ENCODE measurements at places on chromosomes 12 and 14.

DNA sequence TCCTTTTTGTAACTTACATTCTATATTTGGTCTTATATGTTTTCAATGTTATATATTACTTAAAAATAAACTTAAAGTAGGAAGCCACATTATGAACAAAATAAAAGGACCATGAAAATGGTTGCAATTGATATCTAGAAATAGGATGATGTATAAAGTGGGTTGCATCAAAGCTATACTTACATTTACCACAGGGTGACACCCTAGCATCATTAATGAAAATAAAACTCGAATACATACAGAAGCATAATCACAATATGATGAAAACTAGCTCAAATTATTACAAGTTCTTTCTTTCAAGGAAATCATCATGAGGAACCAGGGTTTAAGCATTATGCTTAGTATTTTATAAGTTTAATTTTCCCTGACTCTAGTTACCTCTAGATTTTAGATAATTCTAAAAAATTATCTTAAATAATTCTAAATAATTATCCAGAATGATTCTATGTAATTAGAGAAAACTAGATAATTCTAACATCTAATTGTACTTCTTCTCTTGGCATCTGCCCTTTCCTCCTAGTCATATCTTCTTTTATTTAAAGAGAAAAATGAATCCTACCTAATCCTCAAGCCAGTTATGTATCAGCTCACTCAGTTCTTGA is 31.2 kb downstream of the TAS2R7 start:
- no peak for DNase-seq

GRCh38 chr14:26526137-26526536 is 71.7 kb downstream of the NOVA1 start:
- DNase-seq: no peak

GRCh38 chr12:111822886-111823285 is 19.1 kb upstream of the MAPKAPK5 start:
- DNase-seq: no peak

DNA sequence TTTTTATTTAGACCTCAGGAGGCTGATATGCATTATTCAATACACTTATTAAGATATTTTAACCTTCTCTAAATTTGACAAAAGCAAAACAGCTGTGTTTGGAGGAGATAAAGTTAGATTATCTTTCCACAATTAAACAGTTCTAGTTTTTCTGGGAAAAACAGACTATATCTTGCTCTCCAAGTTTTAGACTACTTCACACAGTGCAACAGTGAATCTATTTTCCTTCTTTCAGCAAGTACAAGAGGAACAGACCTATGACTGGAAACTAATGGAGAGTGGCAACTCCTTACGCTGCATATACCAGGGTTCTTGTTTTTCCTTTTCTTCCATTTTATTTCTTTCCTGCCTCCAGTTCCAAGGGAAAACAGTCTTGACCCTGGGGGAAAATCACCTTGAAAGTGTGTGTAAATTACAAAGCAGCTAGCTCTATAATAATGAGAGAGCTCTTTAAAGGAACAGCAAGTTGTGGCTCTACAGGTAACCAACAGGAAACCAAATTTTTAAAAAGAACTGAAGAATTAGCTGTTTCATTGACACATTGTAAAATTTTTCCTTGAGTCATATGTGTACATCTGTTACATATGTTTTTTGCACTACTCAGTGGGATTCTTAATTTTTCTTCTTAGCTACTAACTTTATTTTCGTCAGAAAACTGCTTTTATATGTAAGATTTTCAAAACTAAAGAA is 27.4 kb downstream of the DNM1L start:
- no peak for DNase-seq

DNA sequence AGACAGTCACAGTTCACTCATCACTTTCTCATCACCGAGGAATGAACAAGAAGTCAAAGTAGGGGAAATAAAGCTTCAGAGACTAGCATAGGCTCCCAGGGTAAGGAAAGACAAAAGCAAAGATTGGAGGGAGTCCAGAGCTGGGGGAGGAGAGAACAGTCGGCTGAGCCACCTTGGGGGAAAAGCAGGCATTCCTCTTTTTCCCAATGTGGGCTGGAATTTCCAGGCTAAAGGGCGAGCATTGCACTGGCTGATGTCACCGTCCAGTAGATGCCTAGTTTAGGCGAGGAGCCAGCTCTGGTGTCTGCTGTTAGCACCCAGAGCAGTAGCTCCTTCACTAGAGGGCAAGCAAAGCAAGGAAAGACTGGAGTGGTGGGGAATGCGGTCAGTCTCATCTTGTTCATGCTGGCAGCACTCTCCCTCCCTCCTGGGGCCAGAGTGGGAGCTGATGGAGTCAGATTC is 8.5 kb upstream of the KRT75 start:
- DNase-seq: no peak

DNA sequence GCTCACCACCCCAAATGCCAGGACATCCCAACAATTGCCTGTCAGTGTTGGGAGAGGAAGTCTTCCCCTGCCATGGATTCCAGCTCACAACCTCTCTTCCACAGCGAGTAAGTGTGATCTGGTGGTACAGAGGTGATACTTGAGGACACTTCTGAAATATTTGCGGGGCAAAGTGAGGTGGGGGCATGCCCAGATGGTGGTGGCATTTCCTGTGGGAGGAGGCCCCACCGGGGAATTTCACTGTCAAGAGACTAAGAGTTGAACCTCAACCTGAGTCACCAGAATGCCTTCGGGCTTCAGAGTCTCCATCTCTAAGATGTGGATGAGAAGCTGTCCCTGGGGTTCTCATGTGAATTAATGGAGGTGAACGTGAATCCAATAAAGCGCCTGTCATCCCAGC is 122.3 kb upstream of the RFLNA start:
- DNase-seq: no peak

GRCh38 chr12:110431957-110432587 is 18.1 kb downstream of the ARPC3 start:
- DNase-seq: no peak

DNA sequence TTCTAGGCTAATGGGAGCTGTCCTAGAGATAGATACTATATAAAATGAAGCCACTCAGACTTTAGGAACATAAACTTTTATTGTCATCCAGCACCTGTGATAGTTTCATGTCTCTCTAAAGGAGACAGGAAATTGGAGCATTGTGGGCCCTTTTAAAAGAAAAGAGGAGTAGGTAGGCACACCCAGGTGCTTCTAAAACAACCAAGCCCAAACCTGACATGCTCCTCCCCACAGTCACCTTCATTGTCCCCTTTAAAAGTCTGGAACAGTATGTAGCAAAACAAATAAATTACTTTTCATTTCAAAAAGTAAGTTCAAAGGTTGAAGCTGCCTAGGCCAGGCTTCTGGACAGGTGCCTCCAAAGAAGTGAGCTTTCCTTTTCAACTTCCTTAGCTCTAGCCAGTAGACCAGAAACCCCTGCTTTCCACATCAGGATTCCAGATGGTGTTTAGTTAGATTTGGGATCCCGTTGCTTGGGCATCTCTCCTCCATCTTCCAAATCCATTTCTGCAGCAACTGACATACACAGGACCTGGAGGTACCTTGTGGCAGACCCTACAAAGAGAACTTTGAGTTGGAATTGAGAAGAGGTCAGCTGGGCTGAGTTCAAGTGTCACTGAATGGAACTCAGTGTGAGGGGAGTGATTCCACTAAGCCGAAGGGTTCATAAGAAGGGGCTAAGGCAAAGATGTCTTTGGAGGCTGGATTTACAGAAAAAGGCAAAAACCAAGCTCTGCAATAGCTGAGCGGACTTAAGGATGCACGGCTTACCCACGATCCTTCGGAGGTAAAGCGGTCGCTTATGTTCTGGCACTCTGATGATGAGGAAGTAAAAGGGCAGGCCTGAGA is 6.9 kb downstream of the OXA1L start:
- no peak for DNase-seq

GRCh38 chr12:20187456-20187855 is 180.9 kb upstream of the PDE3A start:
- DNase-seq: no peak

DNA sequence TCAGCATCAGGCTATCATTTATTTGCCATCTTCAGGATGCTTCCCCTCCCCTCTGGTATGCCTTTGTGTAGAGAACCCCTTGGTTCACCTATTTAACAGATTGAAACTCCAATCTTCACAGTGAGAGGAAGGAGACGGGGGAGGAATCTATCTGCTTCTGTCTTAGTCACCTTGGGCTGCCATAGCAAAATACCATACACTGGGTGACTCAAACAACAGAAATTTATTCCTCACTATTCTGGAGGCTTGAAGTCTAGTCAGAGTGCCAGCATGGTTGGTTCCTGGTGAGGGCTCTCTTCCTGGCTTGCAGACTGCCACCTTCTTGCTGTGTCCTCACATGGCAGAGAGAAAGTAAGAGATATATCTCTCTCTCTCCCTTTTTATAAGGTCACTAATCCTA is 13.5 kb upstream of the EML1 start:
- no peak for DNase-seq

DNA sequence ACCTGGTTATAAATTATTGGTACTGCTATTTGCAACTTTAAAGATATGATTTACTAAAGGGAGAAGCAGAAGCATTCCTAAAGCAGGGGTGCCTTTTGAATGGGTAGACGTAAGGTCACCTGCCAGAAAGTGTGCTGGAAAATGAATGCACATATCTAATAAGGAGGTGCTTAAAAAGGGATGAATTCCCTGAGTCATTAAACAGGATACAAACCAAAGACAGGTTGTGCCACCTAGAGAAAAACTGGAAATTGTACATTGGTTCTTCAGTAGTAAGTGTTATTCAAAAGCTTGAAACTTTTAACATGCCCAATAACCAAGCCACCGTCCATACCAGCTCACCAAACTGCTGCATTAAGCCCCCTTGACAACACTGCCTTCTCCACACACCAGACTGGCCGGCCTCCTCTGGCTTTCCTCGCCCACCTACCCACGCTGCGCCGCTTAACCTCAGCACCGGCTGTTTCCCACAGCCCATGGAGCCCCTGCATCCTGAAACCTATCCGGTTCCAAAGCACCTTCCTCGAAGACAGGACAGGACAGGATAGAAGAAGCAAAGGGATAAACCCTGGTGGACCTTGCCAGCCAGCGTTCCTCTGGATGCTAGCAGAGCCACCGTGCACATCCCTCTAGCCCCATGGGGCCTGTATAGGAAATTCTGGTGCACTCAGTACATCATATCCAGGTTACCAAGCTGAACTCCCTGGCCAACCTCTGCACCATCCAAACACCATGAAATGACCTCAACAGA is 201.5 kb upstream of the CAND1 start:
- no peak for DNase-seq

DNA sequence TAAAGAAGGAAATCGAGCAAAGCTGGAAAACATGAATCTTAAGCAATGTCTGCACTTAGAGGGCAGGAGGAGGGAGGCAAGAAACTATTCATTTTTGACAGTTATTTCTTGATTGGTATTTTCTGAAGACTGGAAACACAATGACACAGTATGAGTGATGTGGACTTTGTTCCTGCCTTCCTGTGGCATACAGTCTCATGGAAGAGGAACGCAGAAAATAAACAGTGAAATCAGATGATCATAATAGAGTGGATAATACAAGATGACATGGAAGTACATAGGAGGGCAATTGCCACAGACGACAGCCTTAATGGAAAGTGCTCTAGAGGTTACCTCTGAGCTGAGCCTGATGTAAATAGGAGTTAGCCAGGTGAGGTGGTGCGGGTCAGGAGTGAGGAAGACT is 140.4 kb upstream of the MAX start:
- DNase-seq: no peak

DNA sequence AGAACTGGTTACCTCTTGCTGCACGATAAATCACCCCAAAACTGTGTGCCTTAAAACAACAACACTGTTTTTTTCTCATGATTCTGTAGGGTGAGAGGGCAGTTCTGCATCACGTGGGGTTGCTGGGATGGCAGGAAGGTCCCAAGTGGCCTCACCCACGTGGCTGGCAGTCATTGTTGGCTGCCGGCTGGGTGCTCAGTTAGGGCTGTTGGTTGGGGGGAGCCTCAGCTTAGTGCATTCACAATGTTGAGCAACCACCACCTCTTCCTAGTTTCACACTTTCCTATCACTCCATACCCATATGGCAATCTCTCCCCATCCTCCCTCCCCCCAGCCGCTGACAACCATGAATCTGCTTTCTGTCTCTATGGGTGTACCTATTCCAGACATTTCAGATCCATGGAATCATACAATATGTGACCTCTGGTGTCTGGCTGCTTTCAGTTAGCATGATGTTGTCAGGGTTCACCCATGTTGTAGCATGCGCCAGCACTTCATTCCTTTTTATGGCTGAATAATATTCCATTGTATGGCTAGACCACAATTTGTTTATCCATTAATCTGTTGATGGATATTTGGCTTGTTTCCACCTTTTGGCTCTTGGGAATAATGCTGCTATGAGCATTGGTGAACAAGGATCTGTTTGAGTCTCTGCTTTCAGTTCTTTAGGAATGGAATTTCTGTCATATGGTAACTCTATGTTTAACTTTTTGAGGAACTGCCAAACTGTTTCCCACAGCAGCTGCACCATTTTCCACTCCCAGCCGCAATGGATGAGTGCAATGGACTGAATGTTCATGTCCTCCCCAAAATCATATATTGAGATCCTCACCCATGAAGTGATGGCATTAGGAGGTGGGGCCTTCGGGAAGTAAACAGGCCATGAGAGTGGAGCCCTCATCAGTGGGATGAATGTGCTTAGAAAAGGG is 11.2 kb upstream of the POP5 start:
- no peak for DNase-seq

DNA sequence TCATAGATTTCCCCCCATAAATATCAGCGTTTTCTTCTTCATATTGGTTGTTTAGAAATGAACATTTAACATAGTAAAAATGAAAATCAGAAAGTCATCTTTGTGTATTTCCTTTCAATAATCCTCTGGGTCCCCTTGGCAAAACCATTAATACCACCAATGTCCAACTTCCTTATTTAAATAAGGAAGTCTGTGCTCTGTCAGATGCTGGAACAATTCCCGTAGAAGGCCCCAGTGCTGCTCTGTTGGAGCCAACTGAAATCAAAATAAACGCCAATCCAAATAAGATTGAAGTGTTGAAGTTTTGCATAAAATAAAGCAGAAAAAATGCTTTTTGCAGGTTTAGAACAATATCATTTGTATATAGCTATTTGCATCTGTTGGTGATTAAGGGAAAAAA is 93.1 kb downstream of the PPM1H start:
- no peak for DNase-seq

DNA sequence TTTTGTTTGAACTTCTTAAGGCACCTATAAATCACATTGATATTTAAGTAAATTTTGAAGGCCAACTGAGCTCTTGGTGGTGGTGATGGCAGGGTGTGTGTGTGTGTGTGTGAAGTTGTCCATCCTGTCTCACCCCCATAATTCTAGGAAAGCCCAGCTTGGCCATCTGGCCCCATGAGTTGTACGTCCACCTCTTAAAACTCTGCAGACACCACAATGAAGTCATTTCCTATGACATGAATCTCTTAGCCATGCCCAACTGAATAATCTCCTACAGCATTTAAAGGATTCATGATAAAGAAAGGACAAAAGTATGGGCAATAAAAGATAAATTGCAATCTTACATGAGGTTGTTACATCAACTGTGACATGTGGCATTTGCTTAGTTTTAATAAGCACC is 123.4 kb downstream of the TTC7B start:
- no peak for DNase-seq

GRCh38 chr12:1474041-1474573 is 120.3 kb downstream of the FBXL14 start:
- no peak for DNase-seq
